Dorsolateral prefrontal cortex (tissue), 122 donors: ENCODE measurements at places on chromosomes 16 and 17. TPM values are rescaled to one million over a fixed set of nuclear protein-coding genes. Genes with fewer than 3 reads are reported as not detected.
A peak's percentile ranks its signal among the peaks of the same experiment; 100 is the strongest.

- DNase-seq: no peak
These were observed 16.2 kb downstream of the NCOR1 start for GRCh38 chr17:16199093-16199492.

The MLKL gene
- 7.3 TPM for total RNA-seq

- peak; percentile 40 for DNase-seq
These were observed at the start of gene CBFA2T3 for GRCh38 chr16:88977018-88977811. TSS of gene CBFA2T3 (minus strand) at chr16:88977207. CDS start at chr16:88976807, 400 bp downstream.

- no peak for DNase-seq
These were observed 50.5 kb downstream of the GPR139 start for GRCh38 chr16:20023190-20023589.

DNA sequence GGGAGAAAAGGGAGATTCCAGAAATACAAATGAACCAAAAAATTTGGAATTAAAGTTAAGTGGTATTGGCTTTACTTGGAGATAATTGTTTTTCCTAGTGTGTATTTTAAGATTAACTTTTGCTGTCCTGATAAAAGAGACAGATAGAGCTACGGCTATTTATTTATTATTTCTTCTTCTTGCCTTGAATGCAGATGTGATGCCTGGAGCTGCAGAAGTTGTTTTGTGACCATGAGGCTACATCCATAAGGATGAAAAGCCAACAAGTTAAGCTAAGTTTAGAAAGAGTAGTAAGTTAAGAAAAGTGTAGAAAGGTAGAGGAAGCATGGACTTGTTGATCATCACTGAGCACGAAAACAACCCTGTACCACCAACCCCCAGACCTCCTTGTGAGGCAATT is 41.7 kb downstream of the SOX9 start:
- DNase-seq: no peak

- DNase-seq: no peak
These were observed 13.4 kb downstream of the WFDC1 start for GRCh38 chr16:84308120-84308519.

The CHST5 gene
- total RNA-seq: 3.7 TPM

The TAT gene
- not detected for total RNA-seq

GRCh38 chr17:47945529-47946508 is 4.4 kb downstream of the PNPO start:
- no peak for DNase-seq

The GNGT2 gene
- 1.0 TPM for total RNA-seq

DNA sequence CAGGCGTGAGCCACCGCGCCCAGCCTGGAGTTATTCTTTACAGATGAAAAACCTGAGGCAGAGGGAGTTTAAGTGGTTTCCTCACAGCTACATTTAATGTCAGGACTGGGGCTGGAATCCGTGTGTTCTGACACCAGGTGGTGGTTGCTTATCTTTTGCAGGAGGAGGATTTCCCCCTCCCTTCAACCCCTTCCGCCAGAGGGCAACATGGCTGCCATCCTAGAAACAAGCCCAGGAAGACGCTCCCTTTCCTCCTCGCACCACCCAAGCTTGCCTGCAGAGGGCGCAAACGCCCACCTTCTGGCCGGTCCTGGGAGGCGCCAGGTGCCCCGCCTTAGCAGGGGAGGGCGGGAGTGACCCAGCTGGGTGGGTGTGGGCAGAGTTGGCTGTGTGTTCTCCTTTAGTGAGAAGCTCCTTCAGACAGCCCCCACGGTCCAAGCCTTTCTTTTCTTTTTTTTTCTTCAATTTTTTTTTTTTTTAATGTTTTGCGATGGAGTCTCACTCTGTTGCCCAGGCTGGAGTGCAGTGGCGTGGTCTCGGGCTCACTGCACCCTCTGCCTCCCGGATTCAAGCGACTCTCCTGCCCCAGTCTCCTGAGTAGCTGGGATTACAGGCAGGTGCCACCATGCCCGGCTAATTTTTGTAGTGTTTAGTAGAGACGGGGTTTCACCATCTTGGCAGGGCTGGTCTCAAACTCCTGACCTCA is 9.9 kb upstream of the RAP1GAP2 start:
- DNase-seq: peak; percentile 86

- DNase-seq: no peak
These were observed 6.2 kb downstream of the AKAP1 start for GRCh38 chr17:57091186-57091618.

DNA sequence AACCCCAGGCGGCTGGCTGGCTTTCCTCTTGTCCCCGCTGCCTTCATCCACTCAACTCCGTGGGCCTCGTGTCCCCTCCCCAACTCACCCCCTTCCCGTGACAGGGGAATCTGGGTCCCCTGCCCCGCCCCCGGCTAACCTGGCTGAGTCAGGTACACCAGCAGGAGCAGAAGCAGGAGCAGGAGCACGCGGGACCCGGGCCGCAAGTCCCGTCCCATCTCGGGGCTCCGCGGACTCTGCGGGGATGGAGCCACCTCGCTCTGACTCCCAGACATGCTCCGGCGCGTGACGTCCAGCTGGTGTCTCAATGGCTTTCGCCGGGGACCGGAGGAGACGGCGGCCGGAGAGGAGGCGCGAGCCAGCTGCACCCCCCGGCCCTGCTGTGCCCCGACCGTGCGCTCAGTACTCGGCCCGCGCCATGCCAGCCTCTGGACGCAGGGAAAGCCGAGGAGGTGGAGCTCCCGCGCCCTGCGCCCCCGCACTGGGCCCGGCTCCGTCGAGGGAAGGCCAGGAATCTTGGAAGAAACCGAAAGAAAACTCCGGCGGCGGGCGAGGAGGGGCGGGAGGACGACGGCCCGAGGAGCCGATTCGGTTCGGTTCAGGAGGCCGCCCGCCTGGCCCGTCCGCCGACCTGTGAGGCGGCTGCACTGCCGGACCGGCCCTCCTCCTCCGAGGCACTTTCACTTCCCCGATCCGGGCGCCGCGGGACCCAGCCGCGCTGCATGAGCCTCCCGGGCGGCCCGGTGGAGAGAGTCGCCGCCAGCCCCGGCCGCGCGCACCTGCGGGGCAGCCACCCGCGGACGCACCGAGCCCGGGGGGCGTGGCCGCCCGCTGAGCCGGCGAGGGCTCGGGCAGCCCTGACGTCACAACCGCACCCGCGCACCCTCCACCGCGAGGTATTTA is at the start of the genes CXCL16 and ZMYND15:
CXCL16 (minus strand) TSS at position 807 of the 903 bp plus-strand sequence; CDS start at position 218, 589 bp downstream.
ZMYND15 (plus strand) TSS at position 712 of the 903 bp plus-strand sequence. CDS start 716 bp downstream, outside the sequence.
- peak; percentile 19 for DNase-seq

The DRC3 gene
- total RNA-seq: 6.1 TPM

- no peak for DNase-seq
These were observed 86.4 kb downstream of the FOXL1 start for GRCh38 chr16:86664522-86665318.

- no peak for DNase-seq
These were observed 7.8 kb downstream of the GGA2 start for GRCh38 chr16:23502466-23502865.

The BBS2 gene
- 181 TPM for total RNA-seq

The KRTAP4-4 gene
- not detected for total RNA-seq

DNA sequence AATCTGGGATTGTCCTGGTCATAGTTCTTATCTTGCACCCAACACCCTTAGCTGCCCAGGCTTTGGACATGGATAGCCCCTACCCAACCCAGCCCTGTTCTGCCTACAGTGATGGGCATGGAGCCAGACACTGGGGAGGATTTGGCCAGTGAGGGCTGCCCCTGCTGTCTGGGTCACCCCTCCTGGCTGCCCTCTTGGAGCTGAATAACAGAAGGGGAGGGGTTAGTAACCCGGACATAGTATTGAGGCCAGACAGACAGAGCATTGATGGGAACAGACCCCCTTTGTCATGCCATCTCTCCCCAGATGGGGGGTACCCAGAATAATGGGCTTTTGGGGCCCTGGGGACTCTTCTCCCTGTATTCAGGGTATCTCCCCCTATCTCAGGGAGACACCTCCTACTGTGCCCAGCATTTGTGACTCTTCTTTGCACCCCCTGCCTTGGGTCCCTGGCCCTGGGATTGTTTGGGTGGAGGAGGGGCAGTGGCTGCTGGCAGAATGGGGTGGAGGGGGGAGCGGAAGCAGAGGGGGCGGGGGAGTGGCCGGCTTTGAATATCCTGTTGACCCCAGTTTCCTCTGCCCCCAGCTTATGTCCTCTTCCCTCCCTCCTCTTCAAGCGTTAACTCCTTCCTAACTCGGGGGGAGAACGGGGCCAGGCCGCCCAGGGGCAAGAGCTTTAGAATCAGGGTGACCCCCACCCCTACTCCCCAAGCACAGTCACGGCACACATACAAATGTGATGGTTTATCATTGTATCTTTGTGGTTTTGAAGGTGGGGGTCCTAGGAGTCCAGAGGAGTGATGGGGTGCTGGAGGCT is 17.0 kb downstream of the GJD3 start:
- DNase-seq: no peak

DNA sequence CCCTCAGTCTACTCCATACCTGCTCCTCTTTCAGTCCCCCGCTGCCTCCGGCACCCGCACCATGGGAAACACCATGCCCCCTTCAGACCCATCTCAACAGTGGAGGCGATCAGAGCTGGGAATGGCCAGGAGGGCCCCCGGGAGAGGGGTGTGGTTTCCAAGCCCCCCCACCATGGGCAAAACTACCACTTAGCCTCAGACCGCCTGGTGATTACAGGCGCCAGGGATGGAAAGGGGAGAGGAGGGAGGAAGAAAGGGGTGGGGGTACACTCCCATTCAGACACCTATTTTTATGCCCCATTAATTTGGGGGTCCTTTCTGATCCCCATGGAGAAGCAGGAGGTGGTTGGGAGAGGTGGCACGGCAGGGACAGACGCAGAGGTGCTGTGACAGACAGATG is at the start of gene C17orf114:
C17orf114 (minus strand) TSS at position 101 of the 400 bp plus-strand sequence.
- DNase-seq: no peak

- peak; percentile 35 for DNase-seq
These were observed 37.9 kb downstream of the ATP2C2 start for GRCh38 chr16:84406006-84406963.

The GP1BA gene
- total RNA-seq: not detected

DNA sequence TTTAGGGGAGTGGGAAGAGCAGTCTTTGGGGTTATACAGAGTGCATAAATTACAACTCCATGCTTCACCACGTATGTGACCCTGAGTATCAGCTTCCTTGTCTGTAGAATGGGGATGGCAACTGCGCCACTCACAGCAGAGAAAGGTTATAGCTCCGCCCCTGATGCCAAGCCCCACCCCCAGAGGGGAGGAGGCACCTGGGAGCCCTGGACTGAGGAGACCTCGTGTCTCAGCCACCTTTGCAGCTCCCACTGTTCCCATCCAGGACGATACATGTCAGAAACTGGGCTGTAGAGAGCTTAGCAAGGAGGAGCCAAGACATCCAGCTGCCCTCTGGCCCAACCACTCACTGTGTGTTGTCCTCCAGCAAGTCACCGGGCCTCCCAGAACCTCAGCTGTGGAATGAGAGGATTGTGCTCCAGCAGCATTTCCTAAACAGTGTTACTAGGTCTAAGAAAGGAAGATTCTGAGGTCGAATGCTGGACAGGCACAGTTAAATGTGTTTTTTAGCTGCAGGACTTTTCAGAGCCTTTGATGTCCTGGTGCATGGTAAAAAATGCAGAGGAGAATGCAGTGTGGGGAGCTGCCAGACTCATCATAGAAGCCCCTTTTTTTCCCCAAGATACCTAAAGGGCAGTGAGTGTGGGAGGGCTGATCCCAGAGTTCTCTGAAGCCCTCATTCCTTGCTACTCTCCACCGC is 49.4 kb downstream of the BEAN1 start:
- no peak for DNase-seq

The MEFV gene
- 2.0 TPM for total RNA-seq

The KRTAP9-2 gene
- total RNA-seq: not detected

GRCh38 chr16:82055728-82056549 is 20.9 kb downstream of the HSD17B2 start:
- no peak for DNase-seq
